Activated CD4-positive, alpha-beta T cell treated with anti-CD3 and anti-CD28 coated beads, Interleukin-2, amount 10 ng/mL, durations not matched to agents 24 days and 14 days (primary cell): ENCODE measurements at places on chromosomes 16 and 17. TPM values are rescaled to one million over a fixed set of nuclear protein-coding genes. Genes with fewer than 3 reads are reported as not detected.

The MRC2 gene
- 2.4 and 2.9 TPM in 2 replicates for total RNA-seq

The TNP2 gene
- not detected in 2 replicates for total RNA-seq

The BEAN1 gene
- not detected in 2 replicates for total RNA-seq

The FOXL1 gene
- 0.05 TPM in 1 of 2 replicates, not detected in the other for total RNA-seq

DNA sequence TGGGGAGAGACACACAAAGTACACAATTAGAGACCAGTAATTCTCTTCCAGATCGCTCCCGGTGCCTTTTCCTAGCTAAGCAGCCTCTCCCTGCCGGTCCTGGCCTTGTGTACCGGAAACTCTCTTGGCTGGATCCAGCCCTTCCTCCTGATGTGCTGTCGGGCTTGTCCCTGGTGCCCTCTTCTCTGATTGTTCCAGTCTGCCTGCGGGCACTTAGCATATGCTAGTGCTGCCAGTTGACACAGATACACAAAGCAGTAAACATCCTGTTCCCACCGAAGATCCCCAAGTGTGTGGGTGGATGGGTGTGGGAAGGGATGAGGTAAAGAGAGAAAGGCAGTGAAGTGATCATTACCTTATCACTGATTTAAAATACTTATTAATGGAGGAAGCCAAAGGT, 9.7 kb downstream of the HS3ST3B1 start:
- H3K27me3 ChIP-seq = no peaks in the 10 kb centered on the region
- peaks cover 48% of the 10 kb centered on the region for H3K4me1 ChIP-seq
- peaks cover 51% of the 10 kb centered on the region for H3K36me3 ChIP-seq
- DNase-seq = no peak
- peak overlapping the region; percentile 30 for H3K27ac ChIP-seq

DNA sequence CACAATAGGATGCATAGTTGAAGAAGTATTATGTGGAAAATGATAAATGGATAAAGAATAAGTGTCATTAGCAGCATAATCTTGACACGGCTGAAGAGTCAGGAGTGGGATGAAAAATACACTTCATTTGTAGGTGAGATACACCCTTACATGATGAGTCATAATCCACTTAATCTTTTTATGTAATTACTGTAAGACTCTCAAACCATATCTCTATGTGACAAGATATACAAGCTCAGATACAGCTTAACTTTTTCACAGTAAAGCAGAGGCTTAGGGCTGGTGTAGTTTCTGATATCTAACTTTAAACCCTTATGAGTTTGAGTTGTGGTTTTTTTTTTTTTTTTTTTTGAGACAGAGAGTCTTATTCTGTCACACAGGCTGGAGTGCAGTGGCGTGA, 101.2 kb downstream of the FTO start:
- no peak overlapping the region for H3K4me3 ChIP-seq
- DNase-seq = no peak
- no peak overlapping the region for H3K27ac ChIP-seq
- no peaks in the 10 kb centered on the region for H3K27me3 ChIP-seq
- H3K36me3 ChIP-seq = no peaks in the 10 kb centered on the region
- peaks cover 4% of the 10 kb centered on the region for H3K4me1 ChIP-seq

- no peaks in the 10 kb centered on the region for H3K36me3 ChIP-seq
- H3K27ac ChIP-seq = no peak overlapping the region
- H3K4me1 ChIP-seq = no peaks in the 10 kb centered on the region
- H3K4me3 ChIP-seq = no peak overlapping the region
Measured at GRCh38 chr16:19991614-19992013, 82.1 kb downstream of the GPR139 start.

- H3K27ac ChIP-seq = no peak overlapping the region
- H3K27me3 ChIP-seq = no peaks in the 10 kb centered on the region
- no peak overlapping the region for H3K4me3 ChIP-seq
- no peak for DNase-seq
- peaks cover 34% of the 10 kb centered on the region for H3K4me1 ChIP-seq
Measured at GRCh38 chr17:57296231-57296630, 39.9 kb downstream of the MSI2 start.

DNA sequence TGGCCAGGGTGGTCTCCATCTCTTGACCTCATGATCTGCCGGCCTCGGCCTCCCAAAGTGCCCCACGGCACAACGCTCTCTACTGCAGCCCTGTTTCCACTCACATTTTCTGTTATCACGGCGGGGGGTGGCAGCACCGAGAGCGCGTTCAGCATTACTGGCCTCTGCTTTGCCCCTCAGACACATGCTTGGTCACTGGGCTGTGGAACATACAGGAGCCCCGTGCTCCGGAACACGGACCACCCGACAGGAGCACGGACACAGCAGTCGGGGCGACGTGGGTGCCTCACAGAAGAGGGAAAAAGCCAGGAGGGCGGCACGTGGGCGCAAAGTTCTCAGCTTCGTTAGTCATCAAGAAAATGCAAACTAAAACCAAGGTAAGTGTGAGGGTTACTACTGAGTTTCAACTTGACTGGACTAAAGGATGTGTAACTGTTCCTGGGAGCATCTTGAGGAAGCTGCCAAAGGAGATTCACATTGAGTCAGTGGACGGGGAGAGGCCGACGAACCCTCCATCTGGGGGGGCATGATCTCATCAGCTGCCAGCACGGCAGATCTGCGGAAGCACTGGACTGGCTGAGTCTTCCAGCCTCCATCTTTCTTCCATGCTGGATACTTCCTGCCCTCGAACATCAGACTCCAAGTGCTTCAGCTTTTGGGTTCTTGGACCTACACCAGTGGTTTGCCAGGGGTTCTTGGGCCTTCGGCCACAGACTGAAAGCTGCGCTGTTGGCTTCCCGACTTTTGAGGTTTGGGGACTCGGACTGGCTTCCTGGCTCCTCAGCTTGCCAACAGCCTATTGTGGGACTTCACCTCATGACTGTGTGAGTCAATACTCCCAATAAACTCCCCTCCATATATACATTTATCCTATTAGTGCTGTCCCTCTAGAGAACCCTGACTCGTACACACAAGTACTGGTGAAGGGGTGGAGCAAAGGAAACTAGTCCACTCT, 106.8 kb downstream of the ZNF778 start:
- H3K27ac ChIP-seq = peak overlapping the region; percentile 84
- no peaks in the 10 kb centered on the region for H3K27me3 ChIP-seq
- peaks cover 82% of the 10 kb centered on the region for H3K4me1 ChIP-seq
- peaks cover 32% of the 10 kb centered on the region for H3K36me3 ChIP-seq
- peak overlapping the region; percentile 66 for H3K4me3 ChIP-seq

- no peak for DNase-seq
- no peaks in the 10 kb centered on the region for H3K36me3 ChIP-seq
- no peaks in the 10 kb centered on the region for H3K4me1 ChIP-seq
Measured at GRCh38 chr16:77468831-77469230, 34.0 kb upstream of the ADAMTS18 start.

DNA sequence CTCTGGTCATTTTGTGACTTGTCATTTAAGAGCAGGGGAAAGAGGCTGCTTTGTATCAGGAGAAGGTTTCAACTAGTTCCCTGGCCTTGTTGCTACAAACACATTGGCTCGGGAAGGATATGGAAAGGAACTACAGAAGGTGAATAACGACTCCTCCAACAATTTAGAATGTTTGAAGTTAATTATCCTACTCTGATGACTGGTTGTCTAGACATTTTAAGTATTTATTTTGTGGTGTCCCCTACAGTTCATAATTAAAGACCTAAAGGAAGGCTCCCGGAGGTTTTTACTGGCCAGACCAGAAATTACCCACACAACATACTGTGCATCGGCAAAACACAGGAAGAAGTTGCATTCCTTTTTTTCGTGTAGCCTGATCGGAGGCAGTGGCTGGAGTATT, 515.8 kb upstream of the SALL1 start:
- H3K4me3 ChIP-seq = no peak overlapping the region

GRCh38 chr17:40557531-40558299, 7.6 kb downstream of the CCR7 start:
- H3K27me3 ChIP-seq = no peaks in the 10 kb centered on the region
- peaks cover 96% of the 10 kb centered on the region for H3K36me3 ChIP-seq
- DNase-seq = peak; percentile 59
- H3K27ac ChIP-seq = peak overlapping the region; percentile 100
- H3K4me1 ChIP-seq = peaks cover 83% of the 10 kb centered on the region
- H3K4me3 ChIP-seq = peak overlapping the region; percentile 95

DNA sequence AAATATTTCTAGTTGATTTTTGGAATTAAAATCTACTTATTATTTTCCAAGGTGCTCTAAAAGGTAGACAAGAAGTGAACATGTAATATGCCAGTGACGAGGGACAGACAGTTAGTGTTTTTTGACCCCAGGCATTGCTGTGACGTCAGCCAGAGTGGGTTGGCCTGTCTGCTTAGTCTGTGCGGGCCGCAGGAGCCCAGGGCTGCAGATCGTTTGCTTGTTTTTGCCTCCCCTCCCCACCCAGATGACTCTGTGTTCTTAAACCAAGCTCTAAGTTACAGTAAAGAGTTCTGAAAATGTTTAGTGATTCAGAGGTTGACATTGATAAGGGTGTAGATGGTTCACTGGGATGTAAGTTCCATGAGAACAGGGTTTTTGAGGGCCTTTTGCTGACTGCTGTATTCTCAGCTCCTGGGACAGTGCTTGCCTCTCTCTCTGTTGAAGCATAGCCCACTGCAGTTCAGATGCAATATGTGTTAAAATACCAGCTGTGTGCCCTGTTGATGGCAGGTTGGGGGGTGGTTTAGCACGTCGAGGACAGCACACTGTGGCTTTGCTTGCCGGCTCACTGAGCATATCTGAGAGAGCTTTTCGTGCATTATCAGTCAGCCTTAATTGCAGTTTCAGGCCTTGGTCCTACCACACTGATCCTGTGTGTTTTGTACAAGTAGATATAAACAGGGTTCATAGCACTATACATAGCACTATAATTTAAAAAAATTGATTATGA, 64.8 kb downstream of the SEC14L1 start:
- H3K27ac ChIP-seq = no peak overlapping the region
- H3K36me3 ChIP-seq = peaks cover 66% of the 10 kb centered on the region
- H3K4me1 ChIP-seq = no peaks in the 10 kb centered on the region
- no peak overlapping the region for H3K4me3 ChIP-seq

DNA sequence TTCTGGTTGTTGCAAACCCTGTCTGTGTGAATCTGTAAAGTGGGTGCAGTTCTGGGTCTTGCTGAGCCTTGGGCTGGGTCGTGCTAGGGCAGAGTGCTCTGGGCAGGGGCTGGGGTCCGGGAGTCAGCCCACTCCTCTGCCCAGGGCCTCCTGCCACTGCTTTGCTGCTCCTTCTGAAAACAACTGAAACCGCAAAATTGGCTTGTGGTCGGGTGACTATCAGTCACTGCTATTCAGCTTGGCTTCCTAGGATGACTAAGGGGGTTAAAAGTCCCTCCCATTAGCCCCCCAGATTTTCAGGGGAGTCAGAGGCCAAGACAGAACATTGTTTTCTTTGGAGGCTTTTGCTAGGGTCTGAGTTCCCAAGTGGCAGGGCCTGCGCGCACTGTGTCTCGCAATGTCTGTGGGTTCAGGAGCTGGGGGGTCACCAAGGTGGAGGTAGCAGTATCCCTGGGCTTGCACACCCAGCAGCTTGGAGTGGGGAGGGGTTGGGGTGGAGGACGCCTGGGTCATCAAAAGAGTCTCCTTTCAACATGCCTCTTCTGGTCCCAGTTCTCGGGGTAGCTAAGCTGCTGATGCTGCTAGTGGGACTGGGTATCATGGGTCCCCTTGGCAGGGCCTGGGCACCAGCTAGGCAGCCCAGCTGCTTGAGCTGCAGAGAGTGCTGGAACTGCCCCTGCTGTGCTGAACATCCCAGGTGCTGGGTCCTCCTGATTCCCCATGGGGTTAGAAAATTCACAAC, 13.5 kb upstream of the TBX21 start:
- H3K36me3 ChIP-seq = no peaks in the 10 kb centered on the region
- H3K4me1 ChIP-seq = peaks cover 79% of the 10 kb centered on the region
- no peaks in the 10 kb centered on the region for H3K27me3 ChIP-seq
- H3K27ac ChIP-seq = peak overlapping the region; percentile 93

DNA sequence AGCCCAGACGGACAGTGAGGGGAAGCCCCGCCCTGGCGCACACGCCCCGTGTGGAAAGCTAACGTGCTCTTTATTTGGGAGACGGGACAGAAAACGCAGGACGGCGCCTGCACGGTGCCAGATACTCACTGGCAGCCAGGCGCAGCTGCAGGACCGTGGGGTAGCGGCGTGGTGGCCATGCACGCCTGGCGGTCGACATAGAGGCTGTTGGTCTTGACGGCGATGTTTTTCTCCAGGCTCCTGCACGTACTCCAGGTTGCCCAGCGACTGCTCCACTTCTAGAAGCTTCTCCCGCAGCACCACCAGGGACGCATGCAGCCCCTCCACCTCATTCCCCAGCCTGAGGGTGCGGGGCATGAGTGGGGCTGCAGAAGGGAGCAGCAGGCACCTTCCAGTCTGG, 5.1 kb upstream of the C1QTNF8 start:
- no peaks in the 10 kb centered on the region for H3K4me1 ChIP-seq
- H3K4me3 ChIP-seq = no peak overlapping the region
- H3K27me3 ChIP-seq = no peaks in the 10 kb centered on the region
- no peaks in the 10 kb centered on the region for H3K36me3 ChIP-seq

GRCh38 chr16:67336648-67337047, 10.0 kb downstream of the LRRC36 start:
- no peak for DNase-seq
- no peaks in the 10 kb centered on the region for H3K4me1 ChIP-seq
- H3K27me3 ChIP-seq = peaks cover 7% of the 10 kb centered on the region
- H3K4me3 ChIP-seq = no peak overlapping the region
- no peak overlapping the region for H3K27ac ChIP-seq

GRCh38 chr17:48616717-48617470, 1.8 kb upstream of the HOXB8 start:
- H3K27me3 ChIP-seq = peaks cover 86% of the 10 kb centered on the region
- H3K27ac ChIP-seq = peak overlapping the region; percentile 73
- no peak overlapping the region for H3K4me3 ChIP-seq
- no peak for DNase-seq
- peaks cover 5% of the 10 kb centered on the region for H3K36me3 ChIP-seq

GRCh38 chr17:4142107-4142900, 526 bp downstream of the ZZEF1 start:
- H3K4me3 ChIP-seq = peak overlapping the region; percentile 99
- H3K36me3 ChIP-seq = peaks cover 12% of the 10 kb centered on the region
- peak overlapping the region; percentile 100 for H3K27ac ChIP-seq

DNA sequence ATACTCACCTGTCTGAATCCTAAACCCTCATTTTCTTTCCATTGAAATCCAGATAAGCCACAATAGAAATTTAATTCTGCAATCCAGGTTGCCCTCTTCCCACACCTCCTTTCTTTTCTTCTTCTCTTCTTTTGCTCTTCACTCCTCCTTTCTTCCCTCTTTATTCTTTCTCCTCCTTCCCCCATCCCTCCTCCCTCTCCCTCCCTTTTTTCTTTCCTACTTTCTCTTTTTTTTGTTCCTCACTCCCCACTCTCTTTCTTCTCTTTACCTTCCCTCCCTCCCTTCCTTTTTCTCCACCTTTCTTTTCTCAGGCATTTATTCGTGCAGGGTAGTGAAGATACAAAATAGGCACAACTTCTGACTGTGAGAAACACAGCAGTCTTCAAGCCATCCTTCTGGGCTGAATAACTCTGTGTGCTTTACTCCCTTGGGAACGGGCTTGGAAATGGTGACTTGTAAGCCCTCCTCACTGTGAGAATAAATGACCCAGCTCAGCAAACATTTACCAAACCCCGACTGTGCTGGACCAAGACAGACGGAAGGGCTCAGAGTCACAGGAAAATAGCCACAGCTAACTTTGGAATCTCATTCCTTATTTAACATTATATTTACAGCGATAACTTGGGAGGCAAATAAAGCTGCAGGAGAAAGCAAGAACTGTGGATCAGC, 140.8 kb downstream of the HAPSTR1 start:
- no peak overlapping the region for H3K4me3 ChIP-seq
- H3K4me1 ChIP-seq = no peaks in the 10 kb centered on the region
- no peaks in the 10 kb centered on the region for H3K36me3 ChIP-seq
- no peak overlapping the region for H3K27ac ChIP-seq
- DNase-seq = no peak

- no peaks in the 10 kb centered on the region for H3K4me1 ChIP-seq
- no peak overlapping the region for H3K4me3 ChIP-seq
- H3K27ac ChIP-seq = no peak overlapping the region
- H3K27me3 ChIP-seq = peaks cover 48% of the 10 kb centered on the region
- DNase-seq = no peak
- no peaks in the 10 kb centered on the region for H3K36me3 ChIP-seq
Measured at GRCh38 chr16:80836846-80837245, 32.4 kb upstream of the CDYL2 start.
